ENCODE measurements at places on chromosomes 16 and 17.

- no peak for DNase-seq
These were observed 60.4 kb upstream of the MMP2 start for GRCh38 chr16:55418586-55418985.

DNA sequence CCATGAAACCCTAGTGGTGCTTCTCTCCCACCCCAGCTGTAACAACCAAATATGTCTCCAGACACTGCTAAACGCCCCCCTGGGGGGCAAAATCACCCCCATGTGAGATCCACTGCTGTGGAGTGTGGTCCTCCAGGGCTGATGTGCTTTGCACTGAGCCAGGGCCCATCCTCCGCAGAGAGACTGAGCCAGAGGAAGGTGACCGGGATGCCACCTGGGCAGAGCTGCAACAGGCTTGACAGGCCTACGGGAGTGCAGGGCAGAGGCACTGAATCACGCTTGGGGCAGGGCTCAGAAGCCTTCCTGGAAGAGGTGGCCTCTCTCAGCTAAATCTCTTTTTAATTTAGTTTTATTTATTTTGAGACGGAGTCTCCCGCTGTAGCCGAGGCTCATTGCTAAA, 4.4 kb downstream of the GJD3 start:
- no peak for DNase-seq

- no peak for DNase-seq
These were observed 45.4 kb upstream of the HSBP1 start for GRCh38 chr16:83762141-83762991.

DNA sequence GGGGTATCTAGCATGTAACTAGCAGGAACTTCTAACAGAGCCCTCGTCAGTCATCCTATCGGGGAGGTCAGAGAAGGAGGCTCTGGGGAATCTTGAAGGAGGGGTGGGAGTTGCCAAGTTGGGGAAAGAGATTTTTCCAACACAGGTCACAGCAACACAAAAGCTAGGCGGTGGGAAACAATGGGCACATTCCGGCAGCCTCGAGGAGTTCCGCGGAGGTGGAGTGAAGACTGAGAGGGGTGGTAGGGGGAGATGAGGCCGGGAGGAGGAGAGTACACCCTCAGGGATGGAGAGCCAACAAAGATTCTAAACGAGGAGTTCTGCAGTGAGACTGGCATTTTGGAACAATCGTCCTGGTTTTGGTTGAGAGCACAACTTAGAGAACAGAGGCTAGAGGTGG, 13.5 kb upstream of the CALB2 start:
- no peak for DNase-seq

DNA sequence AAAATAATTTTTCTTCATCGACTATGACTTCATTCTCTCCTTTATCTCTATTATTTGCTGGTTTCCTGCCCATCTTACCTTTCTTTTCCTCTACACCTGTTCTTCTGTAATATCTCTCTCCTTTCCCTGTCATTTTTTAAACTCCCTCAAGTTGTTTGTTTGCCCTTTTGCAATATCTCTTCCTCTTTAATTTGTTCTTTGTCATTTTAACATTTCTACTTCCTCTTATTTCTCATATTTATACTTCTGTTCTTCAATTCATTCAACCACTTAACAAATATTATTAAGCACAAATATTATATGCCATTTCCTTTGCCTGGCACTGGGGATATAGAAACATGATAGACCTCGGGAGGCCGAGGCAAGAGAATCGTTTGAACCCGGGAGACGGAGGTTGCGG, 22.6 kb downstream of the MAP3K3 start:
- no peak for DNase-seq

GRCh38 chr17:8160224-8160577, 2.5 kb downstream of the VAMP2 start:
- no peak for DNase-seq

- peak; percentile 30 for DNase-seq
These were observed 10.8 kb upstream of the MTMR4 start for GRCh38 chr17:58525239-58525638.

DNA sequence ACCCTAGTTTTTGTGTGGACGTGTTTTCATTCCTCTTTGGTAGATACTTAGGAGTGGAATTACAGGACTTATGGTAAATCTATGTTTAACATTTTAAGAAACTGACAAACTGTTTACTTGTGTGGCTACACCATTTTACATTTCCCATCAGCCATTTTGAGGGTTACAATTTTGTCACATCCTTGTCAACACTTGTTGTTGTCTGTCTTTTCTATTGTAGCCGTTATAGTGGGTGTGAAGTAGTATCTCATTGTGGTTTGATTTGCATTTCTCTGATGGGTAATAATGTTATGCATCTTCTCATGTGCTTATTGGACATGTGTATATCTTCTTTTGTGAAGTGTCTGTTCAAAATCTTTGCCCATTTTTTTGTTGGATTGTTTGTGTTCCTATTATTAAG, 4.5 kb downstream of the FTO start:
- no peak for DNase-seq

DNA sequence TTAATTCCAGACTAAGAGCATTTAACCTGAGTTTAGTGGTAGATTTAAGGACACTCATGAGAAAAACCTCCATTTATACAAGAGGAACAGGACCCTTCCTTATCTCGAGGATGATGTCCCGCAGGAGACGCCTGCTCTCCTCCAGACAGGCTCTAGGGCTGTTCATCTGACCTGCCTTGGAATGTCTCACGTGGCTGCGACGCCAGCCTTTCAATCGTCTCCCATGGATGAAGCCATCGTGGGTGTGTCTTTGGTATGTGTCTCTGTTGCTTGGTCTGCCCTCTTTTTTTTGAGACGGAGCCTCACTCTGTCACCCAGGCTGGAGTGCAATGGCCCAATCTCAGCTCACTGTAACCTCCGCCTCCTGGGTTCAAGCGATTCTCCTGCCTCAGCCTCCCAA, 16.5 kb downstream of the CHMP6 start:
- DNase-seq: no peak

DNA sequence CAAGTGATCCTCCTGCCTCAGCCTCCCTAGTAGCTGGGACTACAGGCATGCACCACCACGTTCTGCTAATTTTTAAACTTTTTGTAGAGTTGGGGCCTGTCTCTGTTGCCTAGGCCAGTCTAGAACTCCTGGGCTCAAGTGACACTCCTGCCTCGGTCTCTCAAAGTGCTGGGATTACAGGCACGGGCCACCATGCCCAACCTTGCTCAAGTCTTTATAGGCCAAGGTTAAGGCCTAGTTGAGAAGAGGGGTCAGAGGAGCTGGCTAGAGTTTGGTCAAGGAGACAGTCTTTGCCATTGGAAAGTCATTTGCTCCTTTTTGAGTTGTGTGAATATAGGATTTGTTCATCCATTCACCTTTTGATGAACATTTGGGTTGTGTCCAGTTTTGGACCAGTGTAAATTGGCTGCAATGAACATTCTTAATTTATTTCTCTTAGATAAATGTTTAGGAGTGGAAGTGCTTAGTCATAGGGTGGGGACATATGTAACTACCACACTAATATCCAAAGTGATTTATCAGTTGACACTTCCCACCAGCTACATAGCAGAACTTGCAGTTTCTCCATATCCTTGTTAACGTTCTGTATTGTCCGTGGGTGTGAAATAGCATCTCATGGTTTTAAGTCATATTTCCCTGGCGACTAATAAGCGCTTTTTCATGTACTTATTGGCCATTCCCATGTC, 30.7 kb upstream of the ARHGAP17 start:
- DNase-seq: no peak

DNA sequence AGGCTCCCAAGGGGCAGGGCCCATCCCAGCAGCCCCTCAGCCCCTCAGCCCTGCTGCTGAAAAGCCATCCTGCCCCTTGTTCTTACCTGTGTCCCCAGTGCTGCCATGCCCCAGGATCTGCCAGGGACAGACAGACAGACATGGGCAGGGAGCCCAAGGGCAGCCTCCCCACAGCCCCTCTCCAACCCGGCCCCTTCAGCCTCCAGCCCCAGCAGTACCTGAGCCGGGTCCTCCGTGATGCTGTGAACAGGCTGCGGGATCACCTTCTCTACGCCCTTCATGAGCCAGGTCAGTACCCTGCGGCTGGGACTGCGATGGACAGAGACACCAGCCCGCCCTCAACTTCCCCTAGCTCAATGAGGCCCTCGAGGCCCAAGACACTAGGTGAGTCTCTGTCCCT, 8.2 kb downstream of the CNGB1 start:
- no peak for DNase-seq

GRCh38 chr16:5925850-5926249, 828.3 kb upstream of the EEF2KMT start:
- DNase-seq: no peak

- DNase-seq: no peak
These were observed 23.8 kb downstream of the OSBPL7 start for GRCh38 chr17:47797797-47798196.

GRCh38 chr16:85304337-85304736, 192.1 kb upstream of the CIBAR2 start:
- DNase-seq: no peak

DNA sequence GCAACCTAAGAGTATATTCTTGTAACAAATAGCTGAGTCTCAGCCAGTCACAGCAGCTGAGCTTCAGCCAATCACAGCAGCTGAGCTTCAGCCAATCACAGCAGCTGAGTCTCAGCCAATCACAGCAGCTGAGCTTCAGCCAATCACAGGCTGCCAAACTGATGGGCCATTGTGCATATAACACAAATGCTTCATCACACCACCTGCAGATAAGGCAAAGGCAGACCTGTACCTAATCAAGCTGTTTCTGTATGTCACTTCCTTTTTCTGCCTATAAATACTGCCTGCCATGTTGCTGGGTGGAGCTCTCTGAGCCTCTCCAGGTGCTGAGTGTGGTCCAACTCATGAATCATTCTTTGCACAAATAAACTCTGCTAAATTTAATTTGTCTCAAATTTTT, 19.9 kb downstream of the MYH13 start:
- no peak for DNase-seq

- no peak for DNase-seq
These were observed 4.2 kb upstream of the ZG16B start for GRCh38 chr16:2825906-2826305.

DNA sequence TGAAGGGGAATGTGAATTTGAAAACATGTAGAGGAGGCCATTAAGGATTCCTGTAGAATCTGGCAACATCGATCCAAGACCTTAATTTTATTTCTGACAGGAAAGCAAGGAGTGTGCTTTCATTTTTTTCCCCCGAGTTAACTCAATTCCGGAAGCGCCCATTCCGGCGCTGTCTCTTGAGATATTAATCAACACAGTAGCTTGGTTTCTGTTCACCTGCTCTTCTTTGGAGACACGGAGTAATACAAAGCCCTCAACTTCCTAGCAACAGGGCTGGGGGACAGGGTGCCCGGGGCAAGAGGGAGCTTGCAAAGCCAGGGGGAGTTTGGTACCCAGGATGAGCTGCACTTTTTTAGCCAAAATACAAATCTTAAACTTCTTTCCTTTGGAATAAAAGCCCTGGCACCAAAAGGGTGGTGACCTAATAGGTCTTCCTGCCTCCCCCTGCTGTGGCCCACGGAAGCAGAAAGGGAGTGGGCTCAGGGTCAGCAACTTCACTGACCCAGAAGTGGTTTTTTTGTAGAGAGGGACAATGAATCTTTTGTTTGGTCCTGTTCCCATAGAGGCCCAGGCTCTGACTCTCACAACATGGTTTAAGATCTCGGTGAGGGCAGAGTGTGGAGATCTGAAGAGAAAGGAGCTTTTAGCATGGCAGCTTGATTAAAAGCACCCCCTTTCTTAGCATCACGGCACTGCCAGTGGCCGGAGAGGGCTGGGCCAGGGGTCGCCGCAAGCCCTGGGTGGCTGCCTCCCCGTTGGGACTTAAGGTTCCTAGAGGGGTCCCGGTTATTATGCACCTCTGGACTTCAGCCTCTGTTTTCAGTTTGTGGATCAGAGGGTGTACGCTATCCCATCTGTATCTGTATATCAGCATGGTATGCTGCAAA, 207.3 kb downstream of the CCDC182 start:
- no peak for DNase-seq
